ENCODE measurements at places on chromosomes 3 and 15. TPM values are rescaled to one million over a fixed set of nuclear protein-coding genes. Genes with fewer than 3 reads are reported as not detected.

ASB14 gene
- not detected for total RNA-seq

PODXL2 gene
- 0.36 TPM for total RNA-seq

CPN2 gene
- total RNA-seq: 0.29 TPM

RLBP1 gene
- under 0.01 TPM for total RNA-seq

MAP1A gene
- total RNA-seq: 121 TPM

PLSCR1 gene
- 35.1 TPM for total RNA-seq

ABI3BP gene
- 183 TPM for total RNA-seq

CPNE9 gene
- not detected for total RNA-seq

ARGFX gene
- not detected for total RNA-seq

LRRC2 gene
- 4.7 TPM for total RNA-seq

GRM2 gene
- not detected for total RNA-seq

DNA sequence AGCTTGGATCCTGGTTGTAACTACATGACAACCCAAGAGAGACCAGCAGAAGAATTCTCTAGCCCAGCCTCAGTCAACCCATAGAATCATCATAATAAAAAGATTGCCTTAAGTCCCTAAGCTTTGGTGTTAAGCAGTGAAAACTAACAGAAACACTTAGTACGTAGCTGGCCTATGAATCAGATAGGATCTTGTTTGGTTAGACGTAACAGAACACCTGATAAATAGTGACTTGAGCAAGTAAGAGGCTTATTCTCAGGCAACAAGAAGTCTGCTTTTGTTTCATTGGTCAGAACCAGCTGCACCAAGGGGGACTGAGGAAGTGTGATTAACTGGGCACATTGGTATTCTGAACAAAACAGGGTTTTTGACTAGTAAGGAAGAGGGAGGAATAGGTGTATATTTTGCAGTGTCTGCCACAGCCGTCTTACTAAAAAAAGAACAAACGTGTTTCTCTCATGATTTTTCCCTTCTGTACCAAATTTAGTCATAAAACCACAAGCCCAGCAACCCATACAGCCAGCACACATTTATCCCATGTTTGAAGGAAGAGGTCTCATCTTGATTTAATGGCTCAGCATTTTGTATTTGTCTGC is 53.3 kb upstream of the GLCE start:
- no peak for DNase-seq

- no peak for DNase-seq
Observed at GRCh38 chr3:136350557-136350956, 100.4 kb downstream of the PCCB start.

DNA sequence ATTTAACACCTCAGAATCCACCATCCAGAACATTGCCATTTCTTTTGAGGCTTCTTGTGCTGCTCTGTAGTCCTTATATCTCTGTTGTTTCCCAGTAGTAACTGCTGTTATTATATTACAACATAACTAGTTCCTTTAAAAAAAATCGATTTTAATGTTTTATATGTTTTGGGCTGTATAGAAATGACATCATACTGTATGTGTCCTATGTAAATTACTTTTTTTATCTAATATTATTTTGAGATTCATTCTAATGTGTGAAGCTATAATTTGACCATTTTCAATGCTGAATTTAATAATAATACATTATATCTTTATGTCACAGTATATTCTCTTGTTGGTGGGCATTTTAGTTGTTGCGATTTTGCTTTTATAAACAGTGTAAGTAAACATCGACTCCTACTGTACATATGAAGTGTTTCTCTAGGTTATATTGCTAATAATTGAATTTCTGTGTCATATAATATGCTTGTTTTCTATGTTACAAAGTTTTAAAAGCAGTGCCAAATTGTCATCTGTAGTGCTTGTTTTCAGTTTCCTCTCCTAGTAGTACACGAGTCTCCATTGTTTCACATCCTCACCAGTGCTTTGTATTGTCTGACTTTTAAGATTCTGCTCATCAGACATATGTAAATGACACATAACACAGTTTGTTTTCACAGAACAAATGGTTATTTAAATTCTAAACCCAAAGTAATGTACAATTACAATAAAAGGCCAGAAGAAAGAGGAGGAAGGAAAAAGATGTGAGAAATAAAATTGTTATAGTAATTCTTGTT is 172.0 kb upstream of the LRRFIP2 start:
- no peak for DNase-seq

GRCh38 chr3:97613139-97613538 is 151.4 kb upstream of the ARL6 start:
- DNase-seq: no peak

- no peak for DNase-seq
Observed at GRCh38 chr3:172918568-172919296, 168.2 kb downstream of the ECT2 start.

DNA sequence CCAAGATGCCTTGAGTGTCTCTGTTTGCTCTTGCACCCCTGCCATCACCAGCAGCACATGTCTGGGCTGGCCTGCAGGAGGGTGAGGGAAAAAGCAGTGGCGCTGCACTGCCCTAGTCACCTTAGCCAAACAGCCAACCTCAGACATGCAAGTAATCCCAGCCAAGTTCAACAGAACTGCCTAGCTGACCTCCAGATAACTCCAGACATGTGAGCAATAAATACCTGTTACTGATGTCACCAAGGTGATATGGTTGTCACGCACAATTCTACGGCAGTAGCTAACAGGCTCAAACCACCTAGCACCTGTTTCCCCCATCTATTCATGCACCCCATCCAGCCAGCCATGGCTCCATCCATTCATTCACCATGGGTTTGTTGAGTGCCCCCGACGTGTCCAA is 99.9 kb downstream of the SRGAP3 start:
- no peak for DNase-seq

- DNase-seq: no peak
Observed at GRCh38 chr3:62839748-62840147, 35.5 kb downstream of the CADPS start.

- no peak for DNase-seq
Observed at GRCh38 chr3:48187301-48187578, 977 bp downstream of the CDC25A start.

GRCh38 chr3:45894015-45894414 is 7.7 kb downstream of the CCR9 start:
- no peak for DNase-seq

DNA sequence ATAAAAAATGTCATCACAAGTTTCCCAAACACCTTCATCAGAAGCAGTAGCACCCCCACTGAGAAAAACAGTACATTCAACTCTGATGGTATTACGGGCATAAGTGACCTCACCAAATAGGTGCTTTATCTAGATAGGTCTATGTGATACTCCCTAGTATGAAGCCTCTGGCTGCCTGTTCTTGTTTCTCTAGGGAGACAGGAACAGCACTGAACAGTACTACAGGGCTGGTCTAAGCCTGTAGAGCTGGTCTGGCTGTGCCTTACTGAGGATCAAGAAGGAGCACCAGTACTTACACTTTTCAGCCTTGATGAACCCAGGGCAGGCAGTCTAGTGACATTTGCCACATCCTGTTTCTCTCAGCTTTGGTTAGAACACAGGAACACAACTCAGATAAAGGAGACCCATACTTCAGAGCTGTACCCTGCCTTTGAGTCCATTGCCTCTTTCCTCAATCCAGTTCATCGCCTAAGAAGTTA is 35.9 kb downstream of the OXNAD1 start:
- DNase-seq: no peak

DNA sequence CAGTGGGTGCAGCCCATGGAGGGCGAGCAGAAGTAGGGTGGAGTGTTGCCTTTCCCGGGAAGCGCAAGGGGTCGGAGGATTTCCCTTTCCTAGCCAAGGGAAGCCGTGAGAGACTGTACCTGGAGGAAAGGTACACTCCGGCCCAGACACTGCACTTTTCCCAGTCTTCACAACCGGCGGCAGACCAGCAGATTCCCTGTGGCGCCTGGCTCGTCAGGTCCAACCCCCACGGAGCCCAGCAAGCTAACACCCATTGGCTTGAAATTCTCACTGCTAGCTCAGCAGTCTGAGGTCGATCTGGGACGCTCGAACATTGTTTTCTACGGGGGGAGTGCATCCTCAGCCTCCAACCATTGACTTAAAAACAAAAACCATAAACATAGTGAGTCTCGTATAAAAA is 26.5 kb downstream of the CCNB2 start:
- DNase-seq: no peak

DNA sequence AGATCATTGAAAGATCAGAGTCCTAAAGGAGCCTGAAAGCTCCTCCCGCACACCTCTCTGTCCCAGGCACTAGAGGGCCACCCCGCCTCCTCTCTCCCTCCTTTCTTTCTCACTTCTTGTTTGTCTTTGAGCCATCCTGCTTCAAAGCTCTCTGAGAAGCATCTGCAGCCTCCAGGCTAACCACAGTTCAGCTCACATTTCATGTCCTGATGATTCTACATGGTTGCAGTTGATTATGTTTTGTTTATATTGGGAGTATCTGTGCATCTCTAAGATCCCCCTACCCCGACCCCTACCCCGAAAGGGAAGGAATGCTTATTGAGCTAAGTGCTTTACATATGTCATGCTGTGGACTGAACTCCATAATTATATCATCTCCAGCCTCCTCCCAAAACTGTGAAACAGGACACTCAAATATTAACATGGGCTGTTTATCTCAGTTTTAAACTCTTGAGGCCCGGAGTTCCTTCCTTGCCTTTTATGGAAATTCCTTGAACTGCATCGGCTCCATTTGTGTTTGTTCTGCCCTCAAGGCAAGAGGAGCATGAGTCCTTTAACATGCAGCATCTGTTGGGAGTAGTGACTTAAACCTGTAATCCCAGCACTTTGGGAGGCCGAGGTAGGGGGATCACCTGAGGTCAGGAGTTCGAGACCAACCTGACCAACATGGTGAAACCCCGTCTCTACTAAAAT is 30.9 kb downstream of the MGLL start:
- peak; percentile 80 for DNase-seq

DNA sequence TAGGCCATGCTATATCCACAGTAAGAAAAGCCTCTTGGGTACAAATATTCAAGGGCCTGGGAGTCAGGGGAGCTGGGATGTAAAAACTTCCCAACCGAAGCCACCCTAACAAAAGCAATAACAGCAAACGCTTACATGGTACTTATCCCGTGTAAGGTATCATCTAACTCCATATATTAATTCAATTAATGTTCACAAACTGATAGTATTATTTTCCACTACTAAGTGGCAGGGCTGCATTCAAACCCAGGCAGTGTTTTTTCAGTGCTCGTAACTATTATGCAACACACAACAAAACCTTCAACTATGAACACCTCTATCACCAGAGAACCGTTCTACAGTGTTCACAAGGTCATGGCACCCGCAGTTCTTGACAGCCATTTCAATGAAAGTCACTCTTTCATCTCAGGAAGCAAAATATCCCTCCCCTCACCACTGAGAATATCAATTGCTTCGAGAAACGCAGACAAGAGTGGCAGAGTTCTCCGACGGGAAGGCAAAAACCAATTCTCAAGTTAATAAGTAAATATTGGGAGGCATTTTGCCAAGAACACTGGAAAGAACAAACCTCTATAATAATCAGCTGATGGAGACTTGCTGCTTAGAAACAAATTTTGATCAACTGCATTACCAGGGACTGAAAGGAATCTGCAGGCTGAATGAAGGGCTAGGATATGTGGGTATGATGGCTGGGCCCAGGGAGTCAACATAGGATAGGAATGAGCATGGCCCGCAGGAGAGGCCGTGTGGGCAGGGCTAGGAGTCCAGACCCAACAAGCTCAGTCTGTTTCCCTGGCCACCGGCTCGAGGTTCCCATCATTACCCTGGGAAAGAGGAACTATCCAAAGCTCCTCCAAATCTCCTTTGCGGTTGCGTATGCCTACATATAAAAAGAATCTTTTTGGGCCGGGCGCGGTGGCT is 72.3 kb downstream of the XXYLT1 start:
- no peak for DNase-seq

GRCh38 chr3:193548406-193548805 is 6.3 kb downstream of the ATP13A4 start:
- DNase-seq: no peak

DNA sequence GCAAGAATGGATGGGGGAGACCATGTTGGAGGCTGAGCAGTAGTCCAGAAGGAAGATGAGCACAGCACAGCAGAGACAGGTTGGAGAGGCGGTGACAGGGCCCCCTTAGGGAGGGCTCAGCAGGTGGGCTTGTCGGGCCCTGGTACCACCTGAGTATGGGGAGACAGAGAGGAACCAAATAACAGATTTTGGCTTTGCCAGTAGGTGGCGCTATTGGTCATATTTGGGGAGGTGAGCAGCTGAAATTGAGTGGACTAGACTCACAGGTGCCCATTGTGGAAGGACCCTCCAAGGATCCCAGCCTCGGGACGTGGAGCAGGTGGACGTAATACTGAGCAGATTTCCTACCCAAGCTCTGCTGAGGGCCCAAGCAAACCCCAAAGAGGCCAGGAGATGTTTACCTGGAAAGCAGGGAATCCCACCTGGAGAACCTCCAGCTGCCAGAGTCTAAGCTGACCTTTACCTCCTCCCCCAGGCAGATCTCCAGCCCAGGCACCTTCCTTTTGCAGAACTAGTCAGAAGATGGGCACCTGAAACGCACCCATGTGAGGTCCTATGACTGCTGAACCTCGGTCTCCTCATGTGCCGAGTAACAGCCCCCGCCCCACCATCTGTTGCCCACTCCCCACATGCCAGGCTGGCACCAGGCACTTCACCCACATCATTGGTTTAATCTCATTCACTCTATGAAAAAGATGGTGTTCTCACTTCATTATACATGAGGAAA is 24.6 kb upstream of the CORO2B start:
- no peak for DNase-seq

- no peak for DNase-seq
Observed at GRCh38 chr15:80739919-80740318, 39.3 kb upstream of the CEMIP start.

- no peak for DNase-seq
Observed at GRCh38 chr15:32690941-32691688, 26.7 kb upstream of the GREM1 start.

DNA sequence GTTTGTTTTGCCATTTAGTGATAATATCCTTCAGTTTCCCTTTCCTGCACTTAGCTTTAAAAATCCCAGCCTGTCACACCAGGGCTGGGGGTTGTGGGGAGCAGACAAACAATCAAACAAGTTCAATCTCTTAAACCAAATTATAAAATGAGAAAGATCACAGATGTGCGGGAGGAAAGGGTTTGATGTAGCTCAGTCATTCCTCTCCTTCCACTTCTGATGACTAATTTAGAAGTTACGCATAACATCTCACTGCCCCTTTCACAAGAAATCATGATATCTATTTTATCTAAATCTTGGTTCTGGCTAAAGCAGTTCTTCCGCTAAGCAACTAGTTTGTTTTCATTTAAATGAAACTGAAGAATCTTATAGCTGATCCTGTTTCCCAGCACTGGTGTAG is 34.1 kb upstream of the ATG7 start:
- peak; percentile 85 for DNase-seq

GRCh38 chr3:153089620-153090019 is 72.4 kb upstream of the RAP2B start:
- DNase-seq: no peak

All from osteoblast (primary cell).